HT1080 (cell line): ENCODE measurements at places on chromosomes 3 and 15.

DNA sequence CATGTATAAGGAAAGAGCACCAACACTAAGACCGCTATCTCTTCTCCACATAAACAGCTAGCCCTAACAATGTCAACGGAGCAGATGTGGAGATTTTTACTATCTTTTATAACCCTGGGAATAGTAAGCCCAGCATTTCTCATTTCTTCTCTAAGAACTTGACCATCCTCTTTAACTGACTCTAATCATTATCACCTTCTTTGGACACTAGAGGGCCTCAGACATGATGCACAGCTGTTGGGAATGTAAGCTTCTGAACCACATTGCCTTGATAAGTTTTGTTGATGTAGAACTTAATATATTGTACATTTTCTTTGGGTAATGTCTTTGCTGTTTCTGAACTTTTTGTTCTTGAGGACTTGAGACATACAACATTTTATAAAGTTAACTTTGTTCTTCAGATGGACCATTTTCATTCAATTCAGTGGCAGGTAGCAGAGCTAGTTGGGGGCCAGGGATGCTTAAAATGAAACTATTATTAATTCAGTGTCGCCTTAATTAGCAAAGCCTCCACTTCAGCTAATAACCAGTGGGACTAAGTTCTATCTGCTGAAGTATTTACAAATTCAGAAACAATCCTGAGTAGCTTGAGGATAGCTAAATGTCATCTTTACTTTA is 9.6 kb upstream of the TAGLN3 start:
- peak; percentile 71 for DNase-seq

- DNase-seq = no peak
These were observed 378.1 kb downstream of the LRTM1 start for GRCh38 chr3:54549607-54550220.

DNA sequence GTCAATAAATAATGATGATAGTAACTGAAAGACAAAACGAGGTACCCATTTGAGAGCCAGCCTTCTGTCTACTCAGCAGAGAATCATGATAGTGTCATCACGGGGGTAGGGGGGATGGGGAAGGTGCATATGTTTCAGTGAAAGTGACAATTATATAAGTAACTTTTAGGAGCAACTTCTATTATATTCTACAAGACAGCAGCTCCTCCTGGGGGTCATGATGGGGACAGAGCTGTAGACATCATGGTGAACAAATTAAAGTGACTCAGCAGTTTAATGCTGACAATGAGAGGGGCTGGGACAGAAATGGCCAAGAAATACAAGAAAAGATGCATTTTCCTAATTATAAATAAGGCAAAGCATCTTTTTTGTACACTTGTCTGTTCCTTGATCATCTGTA is 11.8 kb downstream of the CAPN3 start:
- DNase-seq = peak; percentile 18

DNA sequence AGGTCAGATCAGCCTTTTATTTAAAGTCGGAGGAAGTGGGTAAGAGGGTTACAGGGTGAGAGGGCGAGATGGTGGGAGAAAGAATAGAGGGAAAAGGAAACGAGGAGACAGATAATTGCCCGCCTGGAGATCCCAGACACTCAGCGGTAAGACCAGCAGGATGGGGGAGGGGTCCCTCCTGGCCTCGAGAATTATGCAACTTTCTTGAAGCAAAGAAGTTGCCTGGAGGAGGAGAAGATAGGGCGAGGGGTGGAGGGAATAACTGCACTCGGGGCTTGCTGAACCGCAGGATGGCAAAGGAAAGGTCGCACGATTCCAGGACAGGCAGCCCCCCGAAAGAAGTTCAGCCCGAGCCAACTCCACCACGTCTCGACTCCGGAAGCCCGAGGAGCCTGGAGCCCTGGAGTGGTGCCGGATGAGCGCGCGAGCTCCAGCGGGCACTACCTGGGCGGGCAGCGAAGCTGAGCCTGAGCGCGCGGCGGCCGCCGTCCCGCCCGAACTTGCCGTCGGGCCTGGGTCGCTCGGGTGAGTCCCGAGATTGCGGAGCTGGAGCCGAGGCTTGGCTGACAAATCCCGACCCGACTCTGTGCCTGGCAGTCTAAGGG is 402 bp downstream of the WWTR1 start:
- DNase-seq = peak; percentile 73

DNA sequence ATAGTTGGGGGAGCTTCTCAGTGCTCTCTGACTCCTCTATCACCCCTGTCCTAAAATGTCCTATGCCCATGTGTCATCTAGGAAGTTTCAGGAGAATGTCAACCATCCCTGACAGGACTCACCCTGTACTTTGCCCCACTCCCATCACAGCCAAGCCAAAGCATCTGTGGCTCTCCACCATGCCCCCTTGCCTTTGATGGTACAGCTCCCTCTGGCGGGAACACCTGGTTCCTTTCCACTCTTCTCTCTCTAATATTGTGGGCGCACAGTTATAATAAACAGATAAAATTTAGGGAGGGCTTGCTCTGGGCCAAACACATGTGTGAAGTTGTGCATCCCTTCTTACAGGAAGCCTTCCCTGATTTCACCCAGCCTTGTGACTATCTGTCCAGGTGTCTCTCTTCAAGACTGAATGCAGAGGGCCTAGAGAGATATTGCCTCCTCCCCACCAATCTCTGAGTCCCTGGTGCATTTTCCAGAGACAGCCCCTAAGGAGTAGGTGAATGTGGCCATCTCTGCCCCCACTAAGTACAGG is 62.8 kb downstream of the ISG20 start:
- no peak for DNase-seq

- no peak for DNase-seq
These were observed 44.1 kb downstream of the HCN4 start for GRCh38 chr15:73324496-73325170.

GRCh38 chr3:143825513-143825912 is 22.8 kb downstream of the SLC9A9 start:
- DNase-seq = no peak

GRCh38 chr3:187750006-187750512 is 4.8 kb upstream of the BCL6 start:
- no peak for DNase-seq

- peak; percentile 92 for DNase-seq
These were observed 327.0 kb upstream of the RORA start for GRCh38 chr15:61556037-61556648.

DNA sequence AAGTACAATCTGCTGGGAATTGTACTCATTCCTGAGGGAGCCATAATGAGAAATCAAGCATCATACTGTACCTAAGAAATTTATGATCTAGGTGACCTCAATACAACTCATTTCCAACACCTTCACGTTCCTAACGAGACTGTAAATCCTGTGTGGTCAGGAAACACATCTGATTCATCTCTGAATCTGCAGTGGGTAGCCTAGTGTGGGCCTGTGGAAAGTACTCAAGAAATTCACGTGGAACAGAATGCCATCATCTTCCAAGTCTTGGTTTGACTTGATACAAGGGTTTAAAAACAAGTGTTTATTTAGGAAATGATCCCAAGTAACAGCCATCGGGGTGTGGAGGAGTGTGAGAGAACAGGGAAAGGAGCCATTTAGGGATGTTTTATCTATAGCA is 568.9 kb downstream of the EDEM1 start:
- no peak for DNase-seq

GRCh38 chr3:105869861-105870755 is 1.3 kb upstream of the CBLB start:
- DNase-seq = peak; percentile 10

DNA sequence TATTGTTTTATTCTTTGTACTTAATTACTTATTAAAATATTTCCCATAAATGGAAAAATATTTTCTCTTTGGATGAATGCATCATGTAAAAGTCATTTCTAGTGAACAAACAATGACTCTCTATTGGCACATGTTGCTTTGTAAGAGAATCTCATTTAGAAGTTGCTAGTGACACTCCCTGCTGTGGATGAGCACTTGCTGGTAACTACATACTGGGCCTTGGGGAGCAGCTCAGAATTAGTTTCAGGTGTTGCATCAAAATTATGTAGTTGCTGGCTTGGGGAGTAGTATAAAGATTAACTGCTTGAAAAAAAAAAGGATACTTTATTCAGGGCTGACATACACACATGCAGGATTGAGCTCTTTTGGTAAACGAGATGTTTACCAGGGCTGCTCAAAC is 80.3 kb upstream of the KCNAB1 start:
- no peak for DNase-seq

DNA sequence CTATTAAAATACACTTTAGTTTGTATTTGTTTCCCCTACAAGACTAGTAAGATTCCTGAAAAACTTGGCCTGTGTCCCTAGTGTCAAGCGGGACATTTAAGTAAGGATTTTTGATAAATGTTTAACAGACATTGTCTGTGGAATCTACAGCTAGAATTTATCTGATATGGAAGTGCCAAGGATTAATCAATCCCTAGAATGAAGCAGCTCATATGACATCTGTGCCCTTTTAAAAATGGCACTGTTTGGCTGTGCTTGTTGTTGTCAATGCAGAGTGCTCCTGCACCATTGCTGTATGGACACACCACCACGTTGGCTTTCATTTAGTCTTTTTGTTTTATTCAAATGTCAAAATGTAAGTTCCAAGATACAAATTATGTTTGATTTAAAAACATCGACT is 14.3 kb upstream of the PDCD7 start:
- DNase-seq = no peak

GRCh38 chr15:28125673-28126651 is 26.8 kb upstream of the OCA2 start:
- DNase-seq = peak; percentile 32

- DNase-seq = no peak
These were observed 1.4 kb downstream of the C3orf22 start for GRCh38 chr3:126557415-126557745.
